ENCODE measurements at places on chromosomes 3 and 15.

GRCh38 chr3:53577506-53577905 is 83.1 kb downstream of the CACNA1D start:
- peak; percentile 35 for DNase-seq

GRCh38 chr3:38067508-38068233 is 28.7 kb downstream of the DLEC1 start:
- DNase-seq, result peak; percentile 29

DNA sequence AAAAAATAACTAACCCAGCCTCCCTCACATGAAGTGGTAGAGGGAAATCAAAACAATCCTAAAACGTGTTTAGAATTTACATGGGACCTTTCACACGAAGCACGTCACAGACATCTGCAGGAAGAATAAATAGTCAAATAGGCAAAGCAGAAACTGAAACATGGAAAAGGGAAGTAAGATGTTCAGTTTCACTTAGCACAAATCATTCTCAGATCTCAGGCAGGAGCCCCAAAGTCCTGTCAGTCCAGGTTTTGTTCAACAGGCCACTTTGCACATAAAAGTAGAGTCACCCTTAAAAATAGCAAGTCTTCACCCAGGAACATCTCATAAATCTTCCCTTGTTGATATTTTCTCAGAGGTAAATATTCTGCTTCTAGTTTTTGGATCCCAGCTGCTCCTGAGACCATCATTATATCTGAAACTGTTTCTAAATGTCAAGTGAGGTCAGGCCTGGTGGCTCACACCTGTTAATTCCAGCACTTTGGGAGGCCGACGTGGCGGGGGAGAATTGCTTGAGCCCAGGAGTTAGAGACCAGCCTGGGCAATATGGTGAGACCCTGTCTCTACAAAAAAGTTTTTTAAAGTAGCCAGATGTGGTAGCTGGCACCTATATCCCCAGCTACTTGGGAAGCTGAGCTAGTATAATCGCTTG is 1.9 kb downstream of the RUBCN start:
- DNase-seq, result peak; percentile 51

- no peak for DNase-seq
These were observed 444.7 kb upstream of the TPRG1 start for GRCh38 chr3:188727052-188727451.

GRCh38 chr3:9934235-9934621 is 594 bp downstream of the CRELD1 start:
- DNase-seq, result peak; percentile 9

DNA sequence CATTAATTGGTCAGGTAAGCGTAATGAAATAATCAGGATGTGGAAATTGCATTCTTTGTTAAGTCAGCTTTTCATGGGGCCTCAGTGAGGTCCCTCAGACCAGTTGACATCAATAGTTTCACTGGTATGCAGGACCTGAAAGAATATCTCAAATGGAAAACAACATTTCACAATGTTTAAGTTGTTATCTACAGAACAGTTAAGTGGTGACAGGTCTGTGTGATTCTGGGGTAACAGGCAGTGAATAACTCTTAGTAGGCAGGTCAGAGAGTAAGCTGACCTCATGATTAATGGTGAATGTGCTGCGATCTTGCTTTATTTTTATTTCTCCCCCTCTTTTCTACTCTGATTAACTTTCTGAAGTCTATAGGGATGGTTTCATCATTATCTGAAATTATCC is 28.9 kb upstream of the ACP3 start:
- DNase-seq, result no peak

- DNase-seq, result no peak
These were observed 3.6 kb downstream of the STIMATE start for GRCh38 chr3:52893723-52894122.

- DNase-seq, result peak; percentile 86
These were observed 83.8 kb upstream of the PPIB start for GRCh38 chr15:64246364-64247189.

GRCh38 chr15:78640527-78641101 is 396 bp downstream of the CHRNB4 start:
- no peak for DNase-seq

GRCh38 chr15:85545752-85546151 is 165.3 kb downstream of the AKAP13 start:
- peak; percentile 91 for DNase-seq

- peak; percentile 21 for DNase-seq
These were observed 270.6 kb upstream of the HES1 start for GRCh38 chr3:193865339-193865738.

GRCh38 chr3:139532976-139533375 is 6.6 kb downstream of the RBP1 start:
- no peak for DNase-seq

GRCh38 chr3:134603956-134604355 is 46.9 kb downstream of the KY start:
- DNase-seq, result no peak

DNA sequence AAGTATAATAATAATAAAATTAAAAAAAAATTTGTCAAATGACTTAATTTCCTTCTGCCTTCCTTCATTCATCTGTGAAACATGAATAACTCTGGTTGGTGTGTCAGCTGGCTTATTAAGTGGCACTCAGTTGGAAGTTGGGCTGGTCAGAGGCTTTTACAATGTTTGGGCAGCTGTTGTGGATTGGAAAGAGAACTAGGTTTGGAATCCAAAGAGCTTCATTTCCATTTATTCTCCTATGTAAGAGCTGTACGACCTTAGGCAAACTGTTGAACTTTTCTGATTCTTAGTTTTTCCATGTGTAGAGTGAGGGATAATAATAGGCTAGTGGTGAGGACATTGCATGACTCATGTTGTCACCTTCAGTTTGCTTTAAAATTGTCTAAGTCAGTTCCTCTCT is 606.7 kb downstream of the PDCD6IP start:
- no peak for DNase-seq

DNA sequence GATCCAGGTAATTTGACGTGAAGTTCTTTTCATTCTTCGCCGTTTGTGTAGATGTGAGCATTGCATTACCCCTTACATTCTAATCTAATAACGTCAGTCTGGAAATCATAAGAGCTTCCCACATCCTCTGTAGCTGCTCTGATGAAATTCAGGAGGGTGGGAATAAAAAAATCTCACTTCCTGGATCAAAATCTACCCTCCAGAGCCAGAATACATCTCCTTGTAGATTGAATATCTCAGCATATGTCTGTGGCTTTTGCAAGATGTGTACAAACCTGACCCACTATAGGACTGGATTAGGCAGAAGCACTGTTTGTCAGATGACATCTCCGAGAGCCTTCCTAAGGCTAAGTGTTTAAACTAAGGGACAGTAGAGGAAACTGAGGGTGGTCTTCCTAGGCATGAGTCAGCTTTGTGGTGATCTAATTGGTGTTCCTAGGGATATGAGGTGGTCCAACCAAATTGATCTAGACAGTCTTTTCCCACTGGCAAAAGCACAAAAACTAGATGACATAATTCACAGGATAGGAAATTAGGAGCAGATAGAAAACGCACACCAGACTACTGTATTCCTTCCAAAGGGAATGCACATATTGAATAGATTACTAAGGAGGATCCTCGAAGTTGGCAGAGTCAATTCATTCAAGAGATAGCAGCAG is 216.3 kb upstream of the LRTM1 start:
- DNase-seq, result no peak

DNA sequence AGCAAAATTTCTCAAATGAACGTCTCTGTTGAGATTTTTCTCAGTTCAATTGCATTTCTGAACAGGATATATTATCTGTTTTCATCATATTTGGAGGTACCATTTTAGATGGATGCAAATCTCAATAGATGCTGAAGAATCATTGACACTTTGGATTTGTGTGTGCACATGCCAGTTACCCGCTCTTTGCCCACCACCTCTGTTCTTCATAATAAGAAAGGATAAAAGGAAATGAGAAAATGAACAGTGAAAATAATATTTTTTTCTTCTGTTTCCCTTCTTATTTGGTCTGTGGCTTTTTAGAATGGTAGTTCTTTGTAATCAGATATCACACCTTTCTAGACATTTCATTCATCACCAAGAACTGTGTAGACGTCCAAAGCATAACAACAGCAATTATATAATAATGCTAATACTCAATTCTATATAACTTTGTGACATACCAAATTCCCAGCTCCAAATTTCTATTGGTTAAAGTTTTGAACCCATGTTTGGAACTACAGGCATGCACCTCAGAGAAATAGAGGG is 256.7 kb upstream of the SATB1 start:
- DNase-seq, result no peak

DNA sequence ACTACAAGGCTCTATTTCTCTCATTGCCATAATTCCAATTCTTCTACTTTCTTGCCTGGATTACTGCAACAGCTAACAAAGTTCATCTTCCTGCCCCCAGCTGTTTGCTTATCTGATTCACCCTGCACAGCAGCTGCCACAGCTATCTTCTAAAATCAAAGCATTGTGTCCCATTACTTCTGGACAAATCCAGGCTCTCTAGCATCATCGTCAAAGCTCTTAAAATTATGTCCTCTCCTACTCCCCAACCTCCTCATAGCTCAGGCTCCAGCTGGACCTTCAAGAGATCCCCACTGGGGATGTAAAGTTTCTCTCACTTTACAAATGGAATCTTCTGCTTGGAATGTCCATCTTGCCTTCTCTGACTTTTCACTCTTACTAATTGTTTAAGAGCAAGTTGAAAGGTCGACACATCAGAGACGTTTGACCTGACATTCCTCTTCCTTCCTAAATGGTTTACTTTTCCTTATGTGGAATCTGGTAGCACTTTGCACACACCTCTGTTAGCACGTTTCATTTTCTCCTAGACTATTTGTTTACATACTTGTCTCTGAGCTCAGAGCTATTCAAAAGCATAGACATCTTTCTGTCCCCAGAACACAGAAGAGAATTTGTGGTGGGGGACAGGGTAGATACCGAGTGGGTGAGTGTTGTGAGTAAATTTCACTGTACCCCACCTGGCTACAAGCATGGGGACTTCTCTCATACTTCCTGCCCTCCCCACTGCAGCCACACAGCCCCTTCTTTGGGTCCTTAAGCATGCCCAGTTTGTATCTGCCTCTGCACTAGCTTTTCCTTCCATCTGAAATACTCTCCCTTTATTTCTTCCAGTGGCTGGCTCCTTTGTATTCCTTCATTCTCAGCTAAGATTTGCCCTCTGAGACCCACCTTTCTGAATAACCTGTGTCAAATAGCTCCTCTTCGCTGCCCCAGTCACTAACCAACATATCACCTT is 77.9 kb downstream of the SERPINI1 start:
- no peak for DNase-seq

DNA sequence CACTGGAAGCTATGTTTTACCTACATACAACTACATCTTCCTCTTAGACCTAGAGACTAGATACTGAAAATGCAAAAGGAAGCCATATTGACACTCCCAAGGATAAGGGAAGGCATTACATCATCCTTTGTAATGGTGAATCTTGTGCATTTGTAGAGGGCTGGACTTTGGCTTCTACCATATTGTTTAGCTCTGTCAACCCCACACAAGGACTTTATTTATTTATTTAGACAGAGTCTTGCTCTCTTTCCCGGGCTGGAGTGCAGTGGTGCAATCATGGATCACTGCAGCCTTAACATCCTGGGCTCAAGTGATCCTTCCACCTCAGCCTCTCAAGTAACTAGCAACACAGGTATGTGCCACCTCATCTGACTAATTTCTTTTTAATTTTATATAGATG is 331.5 kb upstream of the TPRG1 start:
- no peak for DNase-seq

DNA sequence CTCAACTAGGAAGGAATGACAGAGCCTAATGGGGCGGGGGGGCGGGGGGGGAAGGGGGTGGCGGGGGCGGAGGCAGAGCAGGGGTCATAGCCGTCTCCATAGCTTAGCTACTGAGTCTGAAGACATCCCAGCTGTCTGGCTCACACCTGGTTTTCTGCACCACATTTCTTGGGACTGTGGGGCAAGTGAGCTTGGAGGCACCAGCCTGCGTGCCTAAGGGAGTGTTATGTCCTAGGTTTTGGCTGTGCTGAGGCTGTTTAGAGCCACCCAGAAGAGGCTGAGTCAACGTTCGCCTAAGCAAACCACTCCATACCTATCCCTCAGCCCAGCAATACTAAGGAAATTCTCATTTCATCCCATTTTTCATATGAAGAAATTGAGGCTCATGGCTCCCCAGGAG is 1.4 kb downstream of the IL17RD start:
- DNase-seq, result no peak

DNA sequence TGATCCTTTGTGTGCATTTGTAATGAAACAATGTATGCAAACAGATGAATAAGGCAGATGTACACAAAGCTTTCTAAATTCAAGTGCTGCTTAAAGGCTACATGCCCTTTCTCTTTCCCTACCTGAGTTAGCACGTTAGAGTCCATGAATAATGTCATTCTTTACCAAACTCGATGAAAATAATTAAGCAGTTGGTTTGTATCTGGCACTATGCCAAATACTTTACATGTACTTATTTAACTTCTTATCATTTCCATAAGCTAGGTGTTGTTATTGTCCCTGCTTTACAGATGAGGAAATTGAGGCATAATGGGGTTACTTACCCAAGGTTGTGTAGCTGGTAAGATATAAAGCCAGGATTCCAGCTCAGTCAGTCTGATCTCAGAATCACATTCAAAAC is 2.4 kb downstream of the GPR171 start:
- DNase-seq, result no peak

DNA sequence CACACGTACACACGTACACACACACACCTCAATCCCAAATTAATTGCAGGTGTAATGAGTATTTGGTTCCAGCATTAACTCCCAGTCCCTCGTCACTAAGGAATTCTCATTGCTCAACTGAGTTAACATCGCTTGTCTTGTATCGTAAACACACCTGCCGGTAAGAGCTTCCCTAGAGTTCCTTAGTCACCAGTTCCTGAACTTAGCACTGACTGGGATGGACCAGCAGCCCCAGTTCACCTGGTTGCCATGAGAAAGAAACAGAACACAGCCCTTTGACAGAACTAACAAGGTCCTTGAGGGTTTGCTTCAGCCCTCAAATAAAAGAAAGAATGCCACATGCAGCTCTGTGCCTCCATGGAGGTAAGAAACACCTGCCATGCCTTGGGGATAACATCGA is 66.3 kb upstream of the SLCO3A1 start:
- DNase-seq, result no peak
